ENCODE measurements at places on chromosomes 7 and 10.

DNA sequence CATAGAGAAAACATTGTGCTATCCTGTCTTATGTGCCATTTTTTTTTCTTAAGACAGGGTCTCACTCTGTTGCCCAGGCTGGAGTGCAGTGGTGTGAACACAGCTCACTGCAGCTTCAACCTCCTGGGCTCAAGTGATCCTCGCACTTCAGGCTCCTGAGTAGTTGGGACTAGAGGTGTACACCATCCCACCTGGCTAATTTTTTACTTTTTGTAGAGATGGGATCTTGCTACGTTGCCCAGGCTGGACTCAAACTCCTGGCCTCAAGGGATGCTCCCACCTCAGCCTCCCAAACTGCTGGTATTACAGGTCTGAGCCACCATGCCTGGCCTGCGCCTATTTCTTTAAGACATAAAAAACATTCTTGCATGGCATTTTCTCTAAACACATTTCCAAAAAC, 20.6 kb downstream of the LYZL1 start:
- DNase-seq, result no peak

- peak; percentile 22 for DNase-seq
Measured at GRCh38 chr10:22321924-22322640, 1.2 kb downstream of the BMI1 start.

- no peak for DNase-seq
Measured at GRCh38 chr7:45131891-45132290, 20.4 kb upstream of the TBRG4 start.

DNA sequence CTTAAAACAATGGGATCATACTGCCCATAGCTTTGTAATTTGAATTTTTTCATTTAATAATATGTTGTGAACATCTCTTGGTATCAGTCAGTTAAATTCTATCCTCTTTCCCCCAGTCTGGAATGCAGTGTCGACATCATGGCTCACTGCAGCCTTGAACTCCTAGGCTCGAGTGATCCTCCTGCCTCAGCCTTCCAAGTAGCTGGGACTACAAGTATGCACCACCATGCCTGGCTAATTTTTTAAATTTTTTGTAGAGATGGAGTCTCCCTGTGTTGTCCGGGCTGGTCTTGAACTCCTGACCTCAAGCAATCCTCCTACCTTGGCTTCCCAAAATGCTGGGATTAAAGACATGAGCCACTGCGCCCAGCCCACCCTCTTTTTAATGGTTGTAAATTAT, 34.6 kb downstream of the MPLKIP start:
- DNase-seq, result no peak

GRCh38 chr10:69861251-69862240, 59.8 kb downstream of the COL13A1 start:
- peak; percentile 67 for DNase-seq

- DNase-seq, result no peak
Measured at GRCh38 chr7:85095806-85096205, 91.0 kb downstream of the SEMA3D start.

DNA sequence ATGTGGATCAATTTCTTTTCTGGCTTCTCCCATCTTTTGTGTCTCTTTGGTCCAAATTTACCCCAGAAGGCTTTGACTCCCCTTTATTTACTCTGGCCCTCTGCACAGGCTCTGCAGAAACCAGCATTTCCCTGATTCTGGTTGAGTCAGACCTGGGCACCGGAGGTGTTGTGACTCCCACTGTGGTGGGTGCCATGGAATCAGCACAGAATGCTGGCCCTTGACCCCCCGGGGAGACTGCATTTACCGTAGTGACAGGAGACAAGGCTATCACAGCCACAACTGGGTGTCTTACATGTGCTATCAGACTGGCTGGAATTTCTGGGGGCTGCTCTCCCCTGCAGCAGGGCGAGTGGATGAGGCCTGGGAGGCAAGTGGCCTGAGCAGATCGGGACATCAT, 37.6 kb downstream of the PLXDC2 start:
- no peak for DNase-seq

- peak; percentile 6 for DNase-seq
Measured at GRCh38 chr7:69598487-69599285, 411 bp downstream of the AUTS2 start.

DNA sequence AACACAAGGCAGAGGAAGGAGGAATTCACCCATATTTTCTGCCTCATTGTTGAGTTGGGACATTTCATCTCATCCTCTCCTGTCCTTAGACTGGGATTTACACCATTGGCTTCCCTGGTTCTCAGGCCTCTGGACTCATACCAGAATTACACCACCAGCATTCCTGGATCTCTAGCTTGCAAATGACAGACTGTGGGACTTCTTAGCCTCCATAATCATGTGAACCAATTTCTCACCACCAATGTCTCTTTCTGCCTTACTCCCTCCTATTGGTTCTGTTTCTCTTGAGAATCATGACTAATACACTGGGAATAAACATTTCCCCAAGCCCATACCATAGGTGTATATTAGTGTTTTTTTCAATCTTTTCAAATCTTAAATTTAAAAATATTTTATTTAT, 2.9 kb upstream of the ZNF33A start:
- no peak for DNase-seq

DNA sequence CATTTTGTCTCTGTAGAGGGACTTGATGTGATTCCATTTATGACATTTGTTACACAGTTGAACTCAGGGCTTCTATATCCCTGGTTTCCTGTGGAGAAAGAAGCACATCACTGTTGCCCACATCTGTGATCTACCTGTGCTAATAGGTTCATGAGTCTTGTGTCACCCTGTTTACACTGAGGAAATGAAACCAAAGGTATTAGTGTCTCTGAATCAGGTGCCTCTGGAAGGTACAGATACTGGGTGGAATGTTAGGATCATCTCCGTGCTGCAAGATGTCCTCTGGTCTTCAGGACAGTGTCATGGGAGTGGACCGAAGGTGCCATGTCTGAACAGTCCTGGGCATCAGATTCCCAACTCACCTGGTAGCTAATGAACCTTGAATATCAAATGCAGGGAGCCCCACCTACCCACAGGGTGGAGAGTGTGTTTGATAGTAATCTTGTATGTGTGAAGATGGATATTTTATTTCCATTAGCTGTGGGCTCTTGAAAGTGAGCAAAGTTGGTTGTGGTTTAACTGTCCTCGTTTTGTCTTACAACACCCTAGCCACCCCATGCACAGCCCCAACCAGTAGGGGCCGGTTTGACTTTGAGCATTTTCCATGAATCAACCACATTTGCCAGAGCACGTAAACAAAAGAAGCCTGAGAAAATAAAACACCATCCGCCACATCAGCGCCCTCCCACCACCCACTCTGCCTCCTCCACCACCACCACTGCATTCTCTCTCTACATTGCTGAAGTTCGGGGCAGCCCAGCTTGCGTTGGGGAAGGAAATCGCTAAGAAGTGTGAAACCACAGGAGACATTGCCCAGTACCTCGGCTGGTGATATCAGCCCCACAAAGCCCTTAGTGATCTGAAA, 40.7 kb downstream of the TARP start:
- DNase-seq, result no peak

DNA sequence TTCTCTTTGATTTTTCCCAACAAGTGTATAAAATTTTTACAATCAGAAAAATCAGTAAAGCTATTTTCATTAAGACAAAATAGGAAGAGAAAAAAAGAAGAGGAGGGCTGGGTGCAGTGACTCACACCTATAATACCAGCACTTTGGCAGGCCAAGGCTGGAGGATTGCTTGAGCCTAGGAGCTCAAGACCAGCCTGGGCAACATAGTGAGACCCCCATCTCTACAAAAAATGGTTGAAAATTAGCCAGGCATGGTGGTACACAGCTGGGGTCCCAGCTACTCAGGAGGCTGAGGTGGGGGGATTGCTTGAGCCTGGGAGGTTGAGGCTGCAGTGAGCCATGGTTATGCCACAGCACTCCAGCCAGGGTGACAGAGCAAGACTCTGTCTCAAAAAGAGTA, 172.3 kb downstream of the AKR1D1 start:
- DNase-seq, result no peak

DNA sequence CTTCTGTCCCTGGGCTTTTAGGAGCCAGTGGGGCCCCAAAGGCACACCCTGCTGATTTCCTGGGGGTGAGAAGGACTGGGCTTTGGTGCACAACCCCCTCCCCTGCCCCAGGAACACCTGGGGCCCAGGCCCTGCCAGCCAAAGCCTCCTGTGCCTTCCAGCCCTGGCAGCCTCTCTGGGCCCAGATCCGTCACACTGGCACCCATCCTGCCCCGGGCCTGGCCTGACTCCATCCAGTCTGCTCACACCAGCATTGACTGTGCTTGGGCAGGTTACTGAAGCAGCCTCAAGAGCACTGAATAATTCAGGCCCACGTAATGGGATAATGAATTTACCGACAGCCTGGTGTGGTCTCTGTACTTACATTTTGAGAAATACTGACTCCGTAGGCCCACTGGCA, 12.0 kb upstream of the COMTD1 start:
- DNase-seq, result no peak

DNA sequence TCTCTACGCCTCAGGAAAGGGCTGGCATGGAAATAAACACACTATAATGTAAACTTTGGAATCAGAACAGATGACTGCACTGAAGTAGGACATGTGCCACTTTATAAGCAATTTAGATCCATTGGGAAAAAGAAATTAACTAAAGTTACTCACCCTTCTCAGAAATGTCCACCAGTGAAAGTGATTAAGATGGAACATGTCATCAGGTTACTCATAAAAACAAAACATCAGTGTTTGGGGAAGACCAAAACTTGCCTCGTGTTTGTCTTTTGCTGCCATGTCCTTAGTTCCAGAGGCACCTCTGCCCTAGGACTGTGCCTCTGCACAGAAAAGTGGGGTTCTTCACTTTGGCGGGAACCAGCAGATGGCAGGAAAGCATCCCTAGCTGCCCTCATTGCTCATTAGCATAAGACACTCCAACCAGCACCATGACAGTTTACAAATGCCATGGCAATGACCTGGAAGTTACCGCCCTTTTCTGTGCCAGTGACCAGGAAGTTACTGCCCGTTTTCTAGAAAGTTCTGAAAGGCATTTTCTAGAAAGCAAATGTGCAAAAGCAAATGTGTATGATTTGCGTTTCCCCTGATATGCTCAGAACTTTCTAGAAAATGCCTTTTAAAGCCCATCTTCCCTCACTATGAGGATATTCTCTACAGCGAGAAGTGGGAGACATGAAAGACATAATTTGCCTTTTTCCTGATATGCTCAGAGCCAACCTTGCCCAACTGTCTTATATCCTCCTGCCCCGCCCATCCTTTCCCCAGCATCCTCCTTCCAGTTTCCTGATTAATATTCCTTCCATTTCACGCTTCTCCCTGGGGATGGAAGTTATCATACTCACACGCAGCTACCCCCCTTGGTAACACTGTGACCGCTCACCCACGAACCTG, 258.2 kb downstream of the USP6NL start:
- no peak for DNase-seq

DNA sequence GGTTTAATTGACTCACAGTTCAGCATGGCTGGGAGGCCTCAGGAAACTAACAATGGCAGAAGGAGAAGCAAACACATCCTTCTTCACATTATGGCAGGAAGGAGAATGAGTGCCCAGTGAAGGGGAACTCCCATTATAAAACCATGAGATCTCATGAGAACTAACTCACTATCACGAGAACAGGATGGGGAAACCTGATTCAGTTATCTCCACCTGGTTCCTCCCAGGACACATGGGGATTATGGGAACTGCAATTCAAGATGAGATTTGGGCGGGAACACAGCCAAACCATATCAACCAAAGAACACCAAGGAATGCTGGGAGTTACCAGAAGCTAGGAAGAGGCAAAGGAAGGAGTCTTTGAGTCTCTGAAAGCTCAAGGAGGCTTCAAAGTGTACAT, 94.3 kb downstream of the IPMK start:
- DNase-seq, result no peak

GRCh38 chr7:42440951-42441350, 203.9 kb upstream of the GLI3 start:
- no peak for DNase-seq

- DNase-seq, result no peak
Measured at GRCh38 chr10:27035163-27035562, 65.1 kb downstream of the ANKRD26 start.

GRCh38 chr7:46832136-46832535, 749.8 kb downstream of the TNS3 start:
- DNase-seq, result no peak

DNA sequence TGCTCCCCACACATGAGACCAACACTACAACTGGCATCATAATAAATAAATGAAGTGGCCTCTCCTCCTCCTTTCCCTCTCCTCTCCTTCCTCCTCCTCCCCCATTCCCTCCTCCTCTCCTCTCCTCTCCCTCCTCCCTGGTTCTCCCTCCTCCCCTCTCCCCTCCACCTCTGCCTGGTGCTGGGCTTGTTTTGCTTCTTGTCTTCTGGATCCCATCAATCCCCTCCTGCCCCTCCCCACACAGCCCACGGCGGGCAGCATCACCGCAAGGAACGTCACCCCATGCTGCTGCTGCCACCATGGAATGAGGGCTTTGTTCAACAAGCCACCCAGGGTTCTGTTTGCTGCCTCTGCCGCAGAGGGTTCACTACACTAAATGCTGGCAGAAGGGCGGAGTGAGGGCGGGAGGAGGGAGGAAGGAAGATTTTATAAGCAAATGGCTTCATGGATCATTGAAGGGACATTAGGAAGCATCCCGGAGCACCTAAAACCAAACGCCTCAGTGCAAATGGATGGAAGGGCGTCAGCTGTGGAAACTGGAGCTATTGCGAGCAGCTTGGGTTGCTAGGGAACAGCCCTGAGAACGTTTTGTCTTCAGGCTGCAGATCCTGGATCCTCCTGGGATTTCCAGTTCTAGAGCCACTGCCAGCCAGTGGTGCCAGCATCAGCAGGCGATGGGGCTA, 379.7 kb upstream of the ZMIZ1 start:
- no peak for DNase-seq

DNA sequence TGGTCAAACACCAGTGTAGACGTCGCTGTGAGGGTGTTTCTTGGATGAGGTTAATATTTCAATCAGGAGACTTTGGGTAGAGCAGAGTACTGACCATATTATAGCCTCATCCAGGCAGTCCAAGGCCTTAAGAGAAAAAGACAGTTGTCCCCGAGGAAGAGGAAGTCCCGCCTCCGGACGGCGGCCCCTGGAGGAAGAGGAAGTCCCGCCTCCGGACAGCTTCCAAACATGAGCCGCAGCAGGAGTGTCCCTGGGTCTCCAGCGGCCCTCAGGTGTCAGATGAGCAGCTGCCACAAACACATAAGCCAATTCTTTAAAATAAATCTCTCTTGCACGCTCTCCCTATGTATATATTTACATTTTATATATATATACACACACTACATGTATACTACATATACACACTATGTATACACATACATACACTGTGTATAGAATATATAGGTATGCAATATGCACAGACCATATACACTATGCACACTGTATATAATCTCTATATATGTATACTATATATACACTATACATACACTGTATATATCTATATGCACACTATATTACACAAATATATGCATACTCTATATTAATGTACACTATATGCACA, 37.5 kb downstream of the PWWP2B start:
- no peak for DNase-seq
